ENCODE measurements at places on chromosomes 6 and 20.
A peak's percentile ranks its signal among the peaks of the same experiment; 100 is the strongest.

DNA sequence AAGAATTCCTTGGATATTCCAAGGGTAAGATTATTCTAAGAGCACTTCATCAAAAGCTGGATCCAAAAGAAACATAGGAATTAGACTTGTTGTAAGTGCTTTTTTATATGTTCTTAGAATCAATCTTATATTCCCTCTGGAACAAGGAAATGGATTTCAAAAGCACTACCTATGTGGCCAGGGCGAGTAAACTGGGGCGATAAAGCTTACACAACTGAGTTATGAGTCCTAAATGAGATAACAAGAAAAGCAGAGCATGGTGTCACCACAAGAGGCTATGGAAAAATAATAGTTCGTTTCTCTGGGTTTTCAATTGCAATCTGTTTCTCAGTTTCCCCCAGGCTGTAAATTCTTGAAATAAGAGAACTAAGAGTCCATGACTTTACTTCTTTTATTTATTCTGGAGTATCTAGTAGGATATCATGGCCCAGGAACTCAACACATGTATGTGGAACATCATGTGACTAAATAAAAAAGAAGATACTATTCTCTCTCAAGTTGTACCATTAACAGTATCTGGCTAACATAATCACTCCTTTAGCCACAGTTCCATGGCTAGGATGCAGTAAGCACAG is 51.5 kb downstream of the NUDT3 start:
- DNase-seq = no peak

GRCh38 chr6:36729161-36729524 is 31.5 kb downstream of the RAB44 start:
- no peak for DNase-seq

DNA sequence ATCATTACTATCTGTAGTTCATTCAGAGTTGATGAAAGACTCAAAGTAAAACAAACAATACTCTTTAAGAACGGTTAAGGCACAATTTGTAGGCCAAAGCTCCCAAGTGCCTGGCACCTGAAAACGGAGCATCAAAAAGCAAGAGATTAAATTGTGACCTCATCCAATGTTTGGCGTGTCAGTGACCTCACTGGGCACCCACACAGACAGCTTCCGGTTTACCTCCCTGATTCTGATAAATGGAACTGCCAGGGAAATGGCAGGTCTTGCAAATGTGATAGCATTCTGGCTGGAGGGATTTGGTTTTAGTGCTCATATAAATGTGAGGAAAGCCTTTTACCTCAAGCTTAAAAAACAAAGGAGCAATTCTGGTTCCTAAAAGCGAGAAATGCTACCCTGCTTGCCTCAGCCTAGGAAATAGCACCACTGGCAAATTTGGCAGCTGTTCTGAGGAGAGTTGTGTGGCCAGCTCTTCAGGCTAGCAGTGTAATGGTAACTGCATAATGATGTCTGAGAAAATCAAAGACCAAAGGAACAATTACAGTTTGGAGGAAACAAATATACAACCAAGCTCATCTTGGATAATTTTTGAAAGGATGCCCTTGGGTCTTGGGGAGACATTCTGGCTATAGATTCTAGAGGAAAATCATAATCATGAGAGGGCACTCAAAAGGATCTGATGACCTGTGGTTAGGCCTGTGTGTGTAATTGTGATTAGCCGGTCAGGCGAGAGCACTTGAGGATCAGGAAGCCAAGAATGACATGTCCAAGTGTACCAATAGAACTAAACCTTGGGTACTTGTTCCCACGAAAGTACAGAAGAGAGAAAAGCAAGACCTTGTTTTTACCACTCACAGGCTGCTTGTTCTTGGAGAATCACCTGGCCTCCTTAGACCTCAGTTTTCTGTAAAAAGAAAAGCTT is 174.3 kb downstream of the TFAP2B start:
- DNase-seq = no peak

DNA sequence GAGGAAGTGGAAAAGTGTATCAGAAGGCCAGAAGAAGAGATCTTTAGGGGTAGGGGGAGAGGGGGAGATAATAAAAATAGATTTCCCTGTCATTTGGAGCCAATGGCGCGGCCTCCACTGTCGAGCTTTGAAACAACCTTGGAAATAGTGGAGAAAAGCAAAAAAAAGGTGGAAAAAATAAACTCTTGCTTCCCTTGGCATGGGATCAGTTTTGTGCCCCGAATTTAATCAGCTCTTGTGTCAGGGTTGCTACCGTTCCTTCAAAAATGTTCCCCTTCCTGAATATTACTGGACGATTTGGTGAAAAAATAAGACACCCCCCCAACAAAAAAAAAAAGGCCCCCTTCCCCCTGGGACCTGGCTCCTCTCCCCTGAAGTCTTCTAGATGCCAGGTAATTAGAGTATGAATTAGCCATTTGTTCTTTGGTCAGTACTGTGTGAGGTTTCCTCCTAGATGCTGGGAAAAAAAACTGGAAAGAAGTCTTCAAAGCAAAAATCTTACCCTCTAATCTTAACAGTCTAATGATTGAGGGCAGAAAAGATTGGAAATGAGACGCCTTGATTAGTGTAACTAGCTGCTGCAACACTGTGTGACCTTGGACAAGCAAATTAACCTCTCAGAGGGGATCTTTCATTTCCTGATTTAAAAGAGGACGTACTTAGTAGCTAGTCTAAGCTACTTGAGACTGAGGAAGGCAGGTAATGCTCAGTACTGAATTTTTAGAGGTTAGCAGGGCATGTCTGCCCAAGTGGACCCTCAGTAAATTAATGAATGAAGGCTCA is 872 bp upstream of the RBM39 start:
- DNase-seq = no peak

- no peak for DNase-seq
Measured at GRCh38 chr20:35145141-35145564, 2.0 kb downstream of the EDEM2 start.

- peak; percentile 35 for DNase-seq
Measured at GRCh38 chr20:50980851-50981713, 22.5 kb downstream of the MOCS3 start.

- no peak for DNase-seq
Measured at GRCh38 chr6:8277769-8278168, 157.6 kb downstream of the SLC35B3 start.

- DNase-seq = no peak
Measured at GRCh38 chr6:45495429-45496084, 117.8 kb upstream of the SUPT3H start.

DNA sequence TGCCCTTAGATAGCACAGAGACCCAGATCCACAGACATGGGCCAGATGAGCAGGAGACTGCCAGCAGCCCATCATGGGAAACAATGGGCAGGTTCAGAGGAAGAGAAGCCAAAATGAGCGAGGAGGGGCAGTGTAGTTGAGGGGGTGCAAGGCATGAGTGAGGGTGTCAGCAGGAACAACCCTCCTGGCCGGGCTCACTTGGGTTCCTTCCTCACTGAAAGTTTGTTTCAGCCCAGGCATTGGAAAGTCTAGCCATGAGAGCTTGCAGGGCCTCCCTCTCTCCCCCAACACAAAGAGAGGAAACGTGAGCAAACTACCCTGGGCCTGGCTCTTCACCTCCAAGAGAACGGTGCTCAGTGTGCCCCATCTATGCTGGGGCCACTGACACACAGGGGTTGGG is 48.0 kb downstream of the CDH26 start:
- DNase-seq = no peak

- no peak for DNase-seq
Measured at GRCh38 chr6:14711056-14711703, 534.7 kb upstream of the JARID2 start.

- no peak for DNase-seq
Measured at GRCh38 chr20:49737260-49737659, 23.6 kb upstream of the B4GALT5 start.

- no peak for DNase-seq
Measured at GRCh38 chr6:155461556-155461955, 5.9 kb upstream of the NOX3 start.

- DNase-seq = no peak
Measured at GRCh38 chr6:67131827-67132226, 1424.8 kb upstream of the EYS start.

DNA sequence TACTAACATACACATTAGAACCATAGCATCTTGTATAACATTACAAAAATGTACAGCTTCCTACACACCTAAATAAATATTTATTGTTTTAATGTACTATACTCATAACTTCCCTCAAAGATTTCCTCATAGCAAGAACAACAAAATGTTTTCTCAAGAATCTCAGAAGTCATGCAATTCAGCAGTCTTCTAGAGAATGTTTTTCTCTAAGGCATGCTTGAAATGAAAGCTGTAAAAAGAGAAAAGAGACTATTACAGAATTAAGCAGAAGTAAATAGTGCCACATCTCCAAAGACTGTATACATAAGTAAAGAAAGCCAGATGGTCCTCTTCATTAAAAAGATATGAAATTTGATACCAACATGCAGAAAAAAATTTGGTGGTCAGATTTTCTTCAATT is 672.2 kb downstream of the EPM2A start:
- DNase-seq = no peak

- no peak for DNase-seq
Measured at GRCh38 chr20:25547999-25548398, 37.3 kb downstream of the NINL start.

- DNase-seq = no peak
Measured at GRCh38 chr20:63521602-63522001, 1.0 kb downstream of the PPDPF start.

DNA sequence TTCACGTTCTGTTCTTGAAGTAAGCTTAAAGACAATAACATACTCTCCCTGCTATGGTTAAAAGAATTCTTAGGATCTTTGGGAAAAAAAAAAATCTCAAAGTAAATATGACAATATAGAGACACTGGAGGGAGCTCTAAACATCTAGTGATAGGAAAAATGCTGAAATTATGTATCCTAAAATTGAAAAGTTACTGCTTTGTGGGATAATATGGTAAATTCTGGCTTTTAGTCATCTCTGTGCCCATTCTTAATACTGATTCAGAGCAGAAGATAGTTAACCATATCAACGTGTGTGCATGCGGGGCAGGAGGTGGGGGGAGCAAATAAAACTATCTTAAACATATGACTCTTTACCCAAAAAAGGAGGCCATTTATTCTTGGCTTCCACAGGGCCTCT is 165.4 kb downstream of the GMPR start:
- no peak for DNase-seq

DNA sequence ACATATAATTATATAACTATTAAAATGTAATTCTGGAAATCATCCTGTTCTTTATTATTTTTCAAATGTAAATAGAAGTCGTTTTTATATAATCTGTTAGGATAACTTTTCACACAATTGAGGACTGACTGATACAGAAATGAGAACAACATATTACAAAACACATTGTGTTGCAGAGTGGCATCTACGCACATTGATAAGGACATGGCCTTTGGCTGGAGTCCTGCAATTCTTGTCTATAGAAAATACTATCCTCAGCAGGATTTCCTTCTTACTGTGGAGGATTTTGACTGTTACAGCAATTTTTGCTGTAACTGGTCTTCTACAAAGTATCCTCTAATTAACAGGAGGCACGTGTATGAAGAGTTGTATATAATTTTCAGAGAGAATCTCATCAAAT is 19.8 kb downstream of the SH3BGRL2 start:
- no peak for DNase-seq

DNA sequence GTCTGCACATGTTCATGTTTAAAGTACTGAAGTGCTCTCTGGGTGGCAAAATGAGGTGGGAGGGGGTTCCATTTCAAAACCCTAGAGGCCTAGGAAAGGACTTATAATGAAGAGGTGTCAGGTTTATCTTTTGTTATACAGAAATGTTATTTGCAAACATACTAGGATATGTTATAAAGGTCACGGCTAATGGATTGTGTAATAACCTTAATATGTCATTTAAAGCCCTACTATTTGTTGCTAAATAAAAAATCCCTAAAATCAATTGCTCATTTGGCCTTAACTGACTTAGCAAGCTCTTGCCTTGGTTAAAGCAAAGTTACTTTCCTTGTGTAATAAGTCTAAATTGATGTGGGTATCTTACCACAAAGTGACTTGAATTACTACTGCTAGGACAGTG is 8.8 kb downstream of the NKX2-4 start:
- DNase-seq = no peak

- DNase-seq = no peak
Measured at GRCh38 chr6:10621213-10621612, 73.2 kb downstream of the C6orf52 start.

DNA sequence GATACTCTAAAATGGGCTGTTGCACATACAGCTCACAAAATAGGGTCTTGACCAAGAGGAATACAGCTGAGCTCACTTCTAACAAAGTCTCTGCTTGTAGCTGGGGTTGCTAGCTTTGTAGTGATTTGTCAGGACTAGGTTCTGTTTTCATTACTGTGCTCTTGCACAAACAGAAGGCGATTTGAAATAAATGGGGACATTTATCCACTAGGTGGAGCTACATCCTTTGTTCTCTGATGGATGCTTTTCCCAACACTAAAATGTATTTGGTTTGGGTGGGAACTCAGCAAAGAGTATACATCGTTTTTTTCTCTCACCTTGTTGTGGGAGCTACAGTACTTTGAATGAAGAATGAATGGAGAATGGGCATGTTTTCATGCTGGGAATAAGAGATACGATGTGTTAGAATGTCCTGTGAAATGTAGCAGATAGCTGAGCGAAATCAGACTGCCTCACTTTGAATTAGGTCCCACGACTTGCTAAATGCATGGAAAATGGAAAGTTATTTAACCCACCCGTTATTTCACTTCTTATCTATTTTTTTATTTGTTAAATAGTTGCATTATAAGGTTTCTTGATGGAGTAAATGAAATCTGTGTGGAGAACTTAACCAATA is 494.7 kb upstream of the MAP3K7 start:
- no peak for DNase-seq

DNA sequence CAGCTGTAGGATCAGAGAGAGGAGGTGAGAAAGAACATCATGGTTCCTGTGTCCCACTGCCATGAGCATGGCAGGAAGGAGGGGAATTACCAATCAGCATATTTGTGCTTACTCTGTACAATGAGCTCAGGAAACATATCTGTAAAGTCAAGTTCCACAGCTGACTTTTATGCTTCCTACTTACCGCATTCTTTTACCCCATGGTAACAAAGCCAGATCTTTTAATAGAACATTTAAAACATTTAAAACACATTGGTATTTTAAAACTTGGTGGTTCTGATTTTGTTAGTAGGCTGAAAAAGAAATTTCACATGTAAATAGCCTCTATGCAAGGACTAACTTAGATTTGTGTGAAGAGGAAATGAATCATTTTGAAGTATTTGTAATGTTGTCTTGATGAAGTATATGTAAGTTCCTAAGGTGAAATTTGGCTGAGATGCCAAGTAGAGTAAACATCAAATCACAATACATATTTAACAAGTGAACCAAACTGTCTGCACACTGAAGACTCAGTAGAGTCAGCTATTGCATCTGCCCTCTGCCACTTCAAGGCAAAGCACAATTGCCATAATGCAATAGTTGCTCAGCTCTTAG is 114.7 kb downstream of the GJA10 start:
- no peak for DNase-seq

GRCh38 chr6:127458817-127459216 is 372 bp downstream of the KIAA0408 start:
- no peak for DNase-seq

- no peak for DNase-seq
Measured at GRCh38 chr6:76004202-76004601, 68.3 kb downstream of the IMPG1 start.

All from stimulated activated CD4-positive, alpha-beta T cell treated with anti-CD3 and anti-CD28 coated beads, TNF-alpha, amount 100 ng/mL, for 4 hours (primary cell).